ENCODE measurements at places on chromosomes 3 and 15. TPM values are rescaled to one million over a fixed set of nuclear protein-coding genes. Genes with fewer than 3 reads are reported as not detected.
A peak's percentile ranks its signal among the peaks of the same experiment; 100 is the strongest.

- no peak for DNase-seq
Measured at GRCh38 chr15:98881526-98882520, 125.8 kb downstream of the PGPEP1L start.

DNA sequence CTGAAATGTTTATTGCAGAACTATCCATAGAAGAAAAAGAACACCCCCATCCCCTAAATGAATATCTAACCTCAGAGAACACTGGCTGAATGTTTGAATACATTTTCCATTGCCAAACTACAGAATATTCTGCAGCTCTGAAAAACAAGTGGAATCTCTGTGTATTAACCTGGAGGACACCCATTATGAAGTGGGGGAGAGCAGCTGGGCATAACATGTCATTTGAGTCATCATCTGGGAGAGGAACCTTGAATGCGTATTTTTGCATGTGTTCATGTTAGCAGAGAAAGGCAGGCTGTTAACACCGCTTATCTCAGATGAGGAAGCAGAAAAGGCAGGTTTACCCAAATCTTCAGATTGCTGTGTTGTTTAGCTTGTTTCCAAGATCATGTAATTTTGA lies 31.5 kb downstream of the ESYT3 start:
- no peak for DNase-seq

DNA sequence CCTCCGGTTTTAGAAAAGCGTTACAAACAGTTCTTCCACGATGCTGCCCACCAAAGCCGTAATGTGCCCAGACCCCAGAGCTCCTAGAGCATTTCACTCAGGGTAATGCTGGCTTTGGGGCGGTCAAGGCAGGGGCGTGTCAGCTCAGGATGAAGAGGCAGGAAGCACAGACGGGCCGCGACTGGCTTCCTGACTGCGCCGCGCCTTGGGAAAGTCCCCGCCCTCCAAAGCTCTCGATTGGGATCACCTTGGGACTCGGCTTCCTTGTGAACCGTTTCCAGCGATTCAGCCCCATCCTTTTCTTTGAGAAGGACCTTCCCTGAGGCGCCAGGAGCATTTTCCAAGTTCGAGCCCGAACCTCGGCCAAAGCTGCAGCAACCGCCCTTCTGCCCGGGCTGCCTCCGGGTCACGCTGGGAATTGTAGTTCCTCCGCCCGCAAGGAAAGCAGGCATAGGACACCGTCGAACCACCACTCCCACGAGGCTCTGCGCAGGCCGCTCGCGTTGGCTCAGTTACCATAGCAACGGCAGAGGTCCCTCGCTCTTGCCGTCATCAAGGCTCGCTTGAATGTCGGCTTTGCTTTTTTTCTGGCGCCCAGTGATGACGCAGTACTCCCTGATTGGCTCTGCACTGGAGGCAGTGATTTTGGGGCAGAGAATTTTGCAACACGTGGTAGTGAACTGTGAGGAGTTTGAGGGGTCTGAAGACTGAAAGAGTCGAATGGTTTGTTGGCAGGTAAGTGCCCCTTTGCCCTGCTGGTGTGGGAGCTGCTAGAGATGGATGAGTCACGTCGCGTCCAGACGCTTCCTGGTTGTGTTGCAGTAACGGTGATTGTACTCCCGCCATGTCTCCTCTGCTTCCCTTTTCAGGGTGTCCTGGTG lies at the start of the genes CCDC191 and QTRT2:
CCDC191 (minus strand) TSS at position 397 of the 881 bp plus-strand sequence; CDS start at position 337, 60 bp downstream.
QTRT2 (plus strand) TSS at position 608 of the 881 bp plus-strand sequence. CDS start 8,521 bp downstream, outside the sequence.
- DNase-seq = peak; percentile 97

The GLCE gene
- 12.9 TPM for total RNA-seq

GRCh38 chr3:65953881-65954733 lies 84.6 kb downstream of the MAGI1 start:
- DNase-seq = peak; percentile 47

- no peak for DNase-seq
Measured at GRCh38 chr15:27705056-27705455, 394.1 kb downstream of the OCA2 start.

Measured in kidney epithelial cell (primary cell).